ENCODE measurements at places on chromosomes 16 and 17.

GRCh38 chr16:9248162-9248561 lies 156.7 kb downstream of the HAPSTR1 start:
- no peak for DNase-seq

DNA sequence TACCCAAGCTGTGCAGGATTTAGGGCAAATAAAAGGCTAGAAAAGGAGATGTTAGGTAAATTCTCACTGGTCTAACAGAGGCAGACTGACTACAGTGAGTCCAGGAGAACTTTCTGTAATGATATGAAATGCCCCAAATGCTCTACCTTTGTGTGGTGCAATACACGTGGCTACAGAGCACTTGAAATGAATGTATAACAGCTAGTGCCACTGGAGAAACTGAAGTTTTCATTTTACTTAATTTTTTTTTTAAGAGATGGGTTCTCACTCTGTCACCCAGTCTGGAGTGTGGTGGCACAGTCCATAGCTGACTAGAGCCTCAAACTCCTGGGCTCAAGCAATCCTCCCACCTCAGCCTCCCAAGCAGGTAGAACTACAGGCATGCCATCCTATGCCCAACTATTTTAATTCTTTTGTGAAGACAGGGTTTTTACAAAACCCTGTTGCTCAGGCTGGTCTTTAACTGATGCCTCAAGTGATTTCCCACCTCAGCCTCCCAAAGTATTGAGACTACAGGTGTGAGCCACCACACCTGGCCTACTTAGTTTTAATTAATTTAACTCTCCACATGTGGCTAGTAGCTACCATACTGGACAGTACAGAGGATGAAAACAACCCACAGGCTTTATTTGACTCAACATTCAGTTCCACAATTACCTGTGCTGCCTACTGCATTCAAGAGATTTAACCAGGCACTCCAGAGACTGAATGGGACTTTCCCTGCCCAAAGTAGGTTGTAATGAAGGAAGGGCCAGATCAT lies 84.8 kb upstream of the PLEKHM1 start:
- no peak for DNase-seq

DNA sequence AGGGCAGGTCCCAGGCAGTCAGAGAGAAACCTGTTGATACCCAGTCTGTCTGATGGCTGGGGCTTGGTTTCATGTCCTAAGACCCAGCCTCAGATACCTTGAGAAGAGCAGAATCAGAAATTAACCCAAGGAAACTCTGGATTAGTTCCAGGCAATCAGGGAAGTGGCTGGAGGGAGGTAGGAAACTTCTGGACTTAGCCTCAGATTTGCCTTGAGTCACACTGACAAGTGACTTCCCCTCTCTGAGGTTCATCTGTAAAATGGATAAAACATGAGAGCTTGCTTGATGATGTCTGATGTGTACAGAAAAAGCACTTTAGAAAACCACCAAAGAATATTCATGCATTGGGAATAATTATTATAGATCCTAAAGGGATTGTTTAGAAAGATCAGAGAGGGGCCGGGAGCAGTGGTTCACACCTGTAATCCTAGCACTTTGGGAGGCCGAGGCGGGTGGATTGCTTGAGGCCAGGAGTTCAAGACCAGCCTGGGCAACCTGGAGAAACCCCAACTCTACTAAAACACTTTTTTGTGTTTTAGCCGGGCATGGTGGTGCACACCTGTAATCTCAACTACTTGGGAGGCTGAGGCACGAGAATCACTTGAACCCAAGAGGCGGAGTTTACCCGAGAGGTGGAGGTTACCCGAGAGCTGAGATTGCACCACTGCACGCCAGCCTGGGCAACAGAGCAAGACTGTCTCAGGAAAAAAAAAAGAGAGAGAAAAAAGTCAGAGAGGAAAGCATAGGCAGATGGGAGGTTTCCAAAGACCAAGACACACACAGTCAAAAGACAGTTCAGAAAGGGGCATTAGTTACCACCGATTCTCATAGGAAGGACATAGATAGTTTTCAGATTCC lies 3.8 kb downstream of the CIITA start:
- DNase-seq: peak; percentile 57

DNA sequence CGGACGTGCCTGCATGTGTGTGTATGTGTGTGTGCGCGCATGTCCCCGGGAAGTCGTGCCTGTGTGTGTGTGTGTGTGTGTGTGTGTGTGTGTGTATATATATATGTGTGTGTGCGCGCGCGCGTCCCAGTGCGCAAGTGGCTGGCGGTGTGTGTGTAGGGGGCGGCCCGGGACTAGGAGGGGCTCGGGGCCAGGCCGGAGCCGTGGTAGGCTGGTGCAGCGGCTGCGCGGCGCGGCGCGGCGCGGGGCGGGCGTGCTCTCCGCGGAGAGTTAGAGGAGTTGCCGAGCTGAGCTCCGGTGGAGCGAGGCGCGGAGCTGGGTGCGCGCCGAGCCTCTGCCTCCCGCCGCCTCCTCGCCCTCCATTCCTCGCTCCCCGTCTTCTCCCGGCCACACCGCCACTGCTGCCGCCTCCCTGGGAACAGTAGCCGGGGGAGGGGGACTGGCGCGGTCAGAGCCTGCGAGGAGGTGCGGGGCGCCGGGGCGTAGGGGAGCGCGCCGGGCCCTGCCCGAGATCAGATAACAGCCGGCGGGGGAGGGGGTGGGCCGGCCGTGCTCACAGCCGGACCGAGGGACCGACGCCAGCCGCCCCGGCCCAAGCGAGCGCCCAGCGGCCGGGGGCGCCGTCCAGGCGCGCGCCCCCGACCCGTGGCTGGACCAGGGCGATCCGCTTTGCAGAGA lies at the start of gene KCNJ12:
KCNJ12 (plus strand) TSS at position 277 of the 678 bp plus-strand sequence. CDS start 38,986 bp downstream, outside the sequence.
- DNase-seq: no peak

- no peak for DNase-seq
Observed at GRCh38 chr17:8062435-8062806, 23.6 kb downstream of the ALOX15B start.

DNA sequence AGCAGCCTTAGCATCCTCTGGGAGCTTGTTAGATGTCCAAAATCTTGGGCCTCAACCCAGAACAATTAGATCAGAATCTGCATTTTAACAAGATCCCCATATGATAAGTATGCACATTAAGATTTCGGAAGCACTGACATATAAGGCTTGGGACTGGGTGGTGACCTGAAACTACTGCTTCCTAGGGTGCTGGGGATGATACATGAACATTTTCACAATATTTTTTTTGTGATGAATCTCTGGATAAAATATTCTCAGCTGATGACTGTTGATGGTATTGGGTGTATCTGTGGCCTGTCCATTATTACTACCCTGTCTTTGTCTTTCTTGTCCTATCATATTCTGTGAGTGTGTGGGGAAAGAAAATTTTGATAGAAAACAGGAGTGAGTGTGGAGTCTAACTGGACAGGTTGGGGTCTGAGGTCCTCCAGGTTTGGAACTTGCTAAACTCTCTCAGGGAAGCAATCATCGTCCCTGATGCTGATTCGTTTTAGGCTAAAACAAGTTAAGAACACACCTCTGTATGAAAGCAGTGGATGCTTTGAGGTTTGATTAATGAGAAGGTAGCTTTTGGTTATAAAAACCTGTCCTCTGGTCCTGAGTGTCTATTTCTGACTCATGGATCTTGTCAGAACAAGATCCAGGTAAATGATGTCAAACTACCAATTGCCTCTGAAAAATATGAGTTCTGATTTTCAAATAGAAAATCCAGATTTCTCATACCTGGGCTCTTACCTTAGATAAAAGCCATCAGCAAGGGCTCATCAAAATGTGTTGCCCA lies 23.2 kb downstream of the KRT23 start:
- no peak for DNase-seq

GRCh38 chr17:58189436-58190146 lies 2.9 kb upstream of the EPX start:
- no peak for DNase-seq

GRCh38 chr16:72889616-72890582 lies 158.0 kb downstream of the ZFHX3 start:
- peak; percentile 35 for DNase-seq

DNA sequence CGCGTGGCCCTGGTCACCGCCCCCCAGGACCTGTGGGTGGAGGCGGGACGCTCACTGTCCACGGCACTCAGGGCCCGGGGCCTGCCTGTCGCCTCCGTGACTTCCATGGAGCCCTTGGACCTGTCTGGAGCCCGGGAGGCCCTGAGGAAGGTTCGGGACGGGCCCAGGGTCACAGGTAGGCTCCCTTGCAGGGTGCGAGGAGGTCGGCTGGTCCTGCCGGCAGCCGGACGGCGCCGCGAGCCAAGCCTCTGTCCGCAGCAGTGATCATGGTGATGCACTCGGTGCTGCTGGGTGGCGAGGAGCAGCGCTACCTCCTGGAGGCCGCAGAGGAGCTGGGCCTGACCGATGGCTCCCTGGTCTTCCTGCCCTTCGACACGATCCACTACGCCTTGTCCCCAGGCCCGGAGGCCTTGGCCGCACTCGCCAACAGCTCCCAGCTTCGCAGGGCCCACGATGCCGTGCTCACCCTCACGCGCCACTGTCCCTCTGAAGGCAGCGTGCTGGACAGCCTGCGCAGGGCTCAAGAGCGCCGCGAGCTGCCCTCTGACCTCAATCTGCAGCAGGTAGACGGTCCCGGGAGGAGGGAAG lies 1.3 kb downstream of the GUCY2D start:
- DNase-seq: no peak

DNA sequence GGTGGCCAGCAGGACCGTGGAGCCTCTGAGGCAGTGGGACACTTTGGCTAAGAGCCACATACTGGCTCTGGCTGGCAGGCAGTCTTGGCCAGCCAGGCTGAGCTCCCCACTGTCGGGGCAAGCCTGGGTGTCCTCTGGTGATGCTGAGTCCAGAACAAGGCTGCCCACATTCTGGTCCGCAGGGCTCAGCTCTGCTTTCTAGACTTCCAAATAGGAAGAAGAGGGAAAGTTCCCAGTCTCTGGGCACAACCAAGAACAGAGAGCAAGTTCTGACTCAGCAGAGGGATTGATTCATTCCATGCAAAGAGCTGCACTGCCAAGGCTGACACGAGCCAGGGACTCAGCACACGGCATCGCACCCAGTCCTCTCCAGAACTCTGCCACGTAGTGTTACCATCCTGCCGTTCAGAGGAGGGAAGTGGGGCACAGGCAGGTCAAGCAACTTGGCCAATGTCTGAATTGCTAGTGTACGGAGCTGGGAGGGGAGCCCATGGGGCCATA lies 58.9 kb downstream of the NOS2 start:
- DNase-seq: no peak

GRCh38 chr16:10918294-10919002 lies 23.8 kb downstream of the DEXI start:
- peak; percentile 91 for DNase-seq

DNA sequence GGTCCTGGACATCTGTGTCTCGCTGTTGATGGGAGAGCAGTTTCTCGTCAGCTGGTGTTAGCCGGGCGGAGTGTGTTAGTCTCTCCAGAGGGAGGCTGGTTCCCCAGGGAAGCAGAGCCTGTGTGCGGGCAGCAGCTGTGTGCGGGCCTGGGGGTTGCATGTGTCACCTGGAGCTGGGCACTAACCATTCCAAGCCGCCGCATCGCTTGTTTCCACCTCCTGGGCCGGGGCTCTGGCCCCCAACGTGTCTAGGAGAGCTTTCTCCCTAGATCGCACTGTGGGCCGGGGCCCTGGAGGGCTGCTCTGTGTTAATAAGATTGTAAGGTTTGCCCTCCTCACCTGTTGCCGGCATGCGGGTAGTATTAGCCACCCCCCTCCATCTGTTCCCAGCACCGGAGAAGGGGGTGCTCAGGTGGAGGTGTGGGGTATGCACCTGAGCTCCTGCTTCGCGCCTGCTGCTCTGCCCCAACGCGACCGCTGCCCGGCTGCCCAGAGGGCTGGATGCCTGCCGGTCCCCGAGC lies 17.9 kb downstream of the GAA start:
- DNase-seq: no peak

GRCh38 chr17:79923974-79924638 lies 84.9 kb upstream of the CBX4 start:
- peak; percentile 34 for DNase-seq

- DNase-seq: no peak
Observed at GRCh38 chr16:16041196-16041892, 91.9 kb downstream of the ABCC1 start.

GRCh38 chr17:29592850-29593551 lies at the start of gene ANKRD13B:
Gene ANKRD13B (plus strand): TSS chr17:29593132. CDS start chr17:29593622, 490 bp downstream.
- DNase-seq: no peak

DNA sequence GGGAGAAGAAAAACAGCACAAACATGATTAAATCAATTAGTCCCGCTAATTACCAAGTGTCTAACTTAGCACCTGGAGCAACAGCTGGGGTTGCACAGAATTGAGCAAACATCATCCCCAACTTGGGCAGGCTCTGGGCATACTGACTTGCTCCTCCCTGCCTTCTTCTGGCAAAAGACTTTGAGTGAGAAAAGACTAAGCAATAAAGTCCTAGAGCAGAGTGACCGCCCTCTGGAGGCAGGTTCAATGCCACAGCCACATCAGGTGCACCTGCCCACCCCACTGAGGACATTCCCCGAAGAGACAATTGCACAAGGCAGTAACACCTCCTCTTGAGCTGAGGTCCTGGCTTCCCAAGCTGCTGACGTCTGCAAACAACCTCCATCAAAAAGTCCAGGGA lies 358.3 kb downstream of the SOX9 start:
- DNase-seq: no peak

- peak; percentile 48 for DNase-seq
Observed at GRCh38 chr17:32609085-32609484, 122.3 kb downstream of the CDK5R1 start.

- no peak for DNase-seq
Observed at GRCh38 chr16:86029131-86029741, 130.3 kb downstream of the IRF8 start.

DNA sequence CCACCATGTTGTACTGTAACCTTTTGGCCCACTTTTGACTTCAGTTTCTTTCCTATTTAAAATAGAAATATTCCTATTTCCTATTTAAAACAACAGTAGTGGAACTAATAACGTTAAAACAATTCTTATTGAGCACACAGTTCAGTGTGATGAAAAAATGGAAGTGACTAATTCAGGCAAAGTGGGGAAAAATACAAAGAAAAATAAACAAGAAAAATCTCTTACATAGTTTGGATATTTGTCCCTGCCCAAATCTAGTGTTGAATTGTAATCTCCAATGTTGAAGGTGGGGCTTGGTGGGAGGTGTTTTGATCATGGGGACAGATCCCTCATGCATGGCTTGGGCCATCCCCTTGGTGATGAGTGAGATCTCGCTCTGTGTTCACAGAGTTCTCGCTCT lies 198.1 kb upstream of the CPHXL start:
- DNase-seq: no peak

GRCh38 chr17:57266902-57267311 lies 10.6 kb downstream of the MSI2 start:
- DNase-seq: no peak

- DNase-seq: peak; percentile 73
Observed at GRCh38 chr17:59762049-59762823, 54.8 kb downstream of the VMP1 start.
